ENCODE measurements at places on chromosomes 5 and 9.

DNA sequence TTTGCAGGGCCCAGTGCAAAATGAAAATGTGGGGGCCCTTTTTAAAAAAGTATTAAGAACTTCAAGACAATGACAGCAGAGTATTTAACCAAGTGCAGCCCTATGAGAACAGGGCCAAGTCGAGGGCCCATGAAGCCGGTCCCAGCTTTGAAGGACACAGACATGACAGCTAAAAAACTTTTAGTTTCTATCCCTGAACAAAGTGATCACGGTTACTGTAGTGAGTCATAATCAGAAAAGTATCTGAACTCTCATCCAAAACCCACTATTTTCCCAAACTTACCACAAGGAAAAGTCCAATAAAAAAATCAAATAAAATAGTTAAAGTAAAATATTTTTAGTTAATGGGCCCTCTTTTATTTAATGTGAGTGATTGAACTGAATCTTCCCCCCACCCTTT, 126.0 kb downstream of the MEF2C start:
- DNase-seq, result no peak

DNA sequence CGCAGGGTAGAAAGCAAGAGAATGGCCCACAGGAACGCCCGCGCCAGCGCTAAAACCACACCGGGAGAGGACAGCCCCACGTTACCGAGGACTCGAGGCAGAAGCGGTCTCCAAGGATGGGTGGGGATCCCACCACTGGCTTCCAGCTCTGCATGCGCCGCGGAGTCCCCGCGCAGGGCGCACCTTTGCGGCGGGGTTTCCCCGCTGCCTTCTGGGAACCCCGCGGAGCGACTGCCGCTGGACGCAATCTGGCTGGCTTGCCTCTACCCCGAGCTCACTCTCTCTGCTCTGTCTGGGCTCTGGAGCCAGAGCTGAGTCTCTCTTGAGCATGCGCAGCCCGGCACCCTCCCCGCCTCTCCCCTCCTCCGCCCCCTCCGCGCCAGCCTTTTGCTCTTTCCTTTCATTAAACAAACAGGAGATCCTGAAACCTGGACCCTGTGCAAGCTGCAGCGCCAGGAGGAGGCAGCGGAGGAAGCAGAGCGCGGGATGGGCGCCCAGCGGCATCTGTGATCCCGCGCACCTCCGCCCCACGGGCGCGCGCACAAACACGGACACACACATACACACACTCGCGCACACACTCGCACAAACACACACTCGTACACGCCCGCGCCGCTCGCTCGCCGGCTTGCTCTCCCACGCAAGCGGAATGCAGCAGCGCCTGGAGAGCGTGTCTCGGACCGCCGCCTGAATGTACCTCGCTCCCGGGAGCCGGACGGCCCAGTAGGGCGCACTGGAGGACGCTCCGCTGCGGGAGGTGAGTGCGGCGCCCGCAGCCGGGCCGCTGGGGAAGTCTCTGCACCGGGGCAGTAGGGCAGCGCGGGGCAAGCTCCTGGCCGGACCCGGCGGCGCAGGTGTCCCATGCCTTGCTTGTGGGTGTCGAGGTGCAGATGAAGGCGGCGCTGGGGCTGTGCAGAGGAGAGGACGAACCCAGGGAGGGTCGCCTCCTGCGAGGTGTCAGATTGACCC, at the start of gene PLPPR1:
PLPPR1 (plus strand) TSS at position 382 of the 969 bp plus-strand sequence.
- DNase-seq, result peak; percentile 77

GRCh38 chr5:151892393-151892792, 32.3 kb downstream of the GLRA1 start:
- DNase-seq, result no peak

DNA sequence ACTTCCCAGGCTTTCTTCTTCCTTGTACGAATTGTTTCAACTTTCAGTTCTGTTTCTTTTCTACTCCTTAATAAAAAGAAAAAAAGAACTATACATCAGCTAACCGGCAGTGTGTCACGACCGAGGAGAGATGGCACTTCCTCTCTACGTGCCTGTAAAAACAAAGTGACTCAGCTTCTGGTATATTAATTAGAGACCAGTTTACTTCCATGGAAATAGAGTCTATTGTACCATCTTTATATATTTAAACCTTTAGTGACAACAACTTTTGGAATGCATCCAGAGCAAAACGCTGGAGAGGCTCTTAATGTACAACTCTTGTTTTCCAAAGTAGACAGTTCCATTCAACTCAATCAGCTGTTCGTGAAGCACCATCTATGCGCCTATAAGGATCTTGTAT, 94.5 kb upstream of the LIFR start:
- DNase-seq, result no peak

GRCh38 chr5:52846182-52846842, 58.6 kb downstream of the ITGA1 start:
- DNase-seq, result no peak

DNA sequence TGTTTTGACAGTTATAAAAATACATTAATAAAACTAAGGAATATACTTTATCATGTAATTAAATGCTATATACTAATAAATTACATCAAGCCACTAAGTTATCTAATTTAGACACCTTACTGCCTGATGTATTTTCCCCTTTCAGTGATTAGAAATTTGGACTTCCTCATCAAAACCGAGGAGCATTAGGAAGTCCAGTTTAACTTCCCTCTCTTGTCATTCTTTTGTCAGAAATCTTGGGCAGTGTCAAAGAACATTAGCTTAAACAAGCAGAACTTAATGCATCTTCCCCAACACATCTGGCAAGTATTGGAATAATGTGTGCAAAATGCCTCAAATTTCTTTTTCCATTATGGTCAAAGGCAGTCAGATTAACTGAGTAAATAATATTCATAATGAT, 81.6 kb downstream of the PLPP1 start:
- no peak for DNase-seq

DNA sequence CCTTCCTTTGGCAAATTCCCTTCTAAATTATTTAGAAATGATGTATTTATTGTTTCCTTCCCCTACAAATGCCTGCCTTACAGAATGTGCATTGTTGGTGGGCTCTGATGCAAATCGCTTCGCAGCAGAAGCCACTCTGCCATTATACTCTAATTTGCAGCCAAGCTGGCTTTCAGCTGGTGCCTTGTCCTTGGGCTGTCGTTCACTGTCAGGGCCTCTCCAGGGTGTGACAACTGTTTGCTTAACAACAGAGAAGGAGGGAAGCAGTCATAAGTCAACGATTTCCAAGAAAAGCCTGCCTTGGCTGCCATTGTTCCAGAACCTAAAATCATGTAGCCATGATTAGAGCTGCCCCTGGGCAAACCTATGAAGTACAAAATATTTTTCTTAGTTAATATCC, 260.1 kb upstream of the RGMB start:
- no peak for DNase-seq

DNA sequence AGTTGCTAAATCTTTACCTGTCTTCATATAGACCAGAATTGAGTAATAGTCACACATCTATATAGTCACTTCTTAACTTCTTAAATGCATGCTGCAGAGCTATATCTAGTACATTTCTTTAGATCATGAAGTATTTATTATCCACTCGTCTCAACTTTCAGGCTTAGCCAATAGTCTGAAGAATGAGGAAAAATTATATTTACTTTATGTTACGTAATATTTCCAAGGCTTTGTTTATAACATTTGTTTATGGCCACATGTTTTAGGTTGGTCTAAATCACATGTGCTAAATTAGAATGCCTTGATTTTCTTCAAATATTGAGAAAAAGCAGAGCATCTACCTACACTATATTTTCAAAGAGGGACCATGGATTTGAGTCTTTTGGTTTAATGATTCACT, 47.2 kb upstream of the RGMB start:
- no peak for DNase-seq

DNA sequence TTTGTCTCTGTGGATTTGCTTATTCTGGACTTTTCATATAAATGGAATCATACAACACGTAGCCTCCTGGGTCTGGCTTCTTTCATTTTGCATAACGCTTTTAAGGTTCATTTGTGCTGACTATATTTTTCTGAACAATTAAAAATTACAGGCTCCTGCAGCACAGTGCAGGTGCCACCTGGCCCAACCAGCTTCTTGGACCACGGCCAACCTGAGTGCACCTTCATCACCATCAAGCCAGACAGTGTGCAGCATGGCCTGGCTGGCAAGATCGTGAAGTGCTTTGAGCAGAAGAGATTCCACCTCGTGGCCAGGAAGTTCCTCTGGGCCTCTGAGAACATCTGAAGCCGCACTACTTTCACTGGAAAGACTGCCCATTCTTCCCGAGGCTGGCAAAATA, 53.5 kb upstream of the COL15A1 start:
- no peak for DNase-seq

DNA sequence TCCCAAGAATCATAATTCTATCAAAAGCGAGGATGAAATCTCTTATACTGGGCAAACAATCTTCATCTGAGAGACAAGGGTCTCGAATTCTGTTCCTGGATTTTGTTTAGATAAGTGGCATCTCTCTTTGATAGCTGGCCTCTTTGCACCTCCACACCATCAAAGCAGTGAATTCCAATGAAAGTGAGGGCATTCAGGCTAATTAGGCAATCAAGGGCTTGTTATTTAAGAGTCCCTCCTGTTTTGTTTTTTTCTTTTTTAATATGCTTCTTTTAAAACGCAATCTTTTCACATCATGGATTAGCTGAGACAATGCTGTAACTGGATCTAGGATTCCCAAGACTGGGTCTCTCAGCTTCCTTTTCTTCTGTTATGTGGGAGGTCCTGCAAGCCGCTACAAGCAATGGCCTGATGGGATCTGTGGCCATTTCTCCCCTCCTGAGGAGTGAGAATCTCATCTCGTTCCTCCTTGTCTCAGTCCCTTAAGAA, 67.9 kb downstream of the TNC start:
- DNase-seq, result no peak

DNA sequence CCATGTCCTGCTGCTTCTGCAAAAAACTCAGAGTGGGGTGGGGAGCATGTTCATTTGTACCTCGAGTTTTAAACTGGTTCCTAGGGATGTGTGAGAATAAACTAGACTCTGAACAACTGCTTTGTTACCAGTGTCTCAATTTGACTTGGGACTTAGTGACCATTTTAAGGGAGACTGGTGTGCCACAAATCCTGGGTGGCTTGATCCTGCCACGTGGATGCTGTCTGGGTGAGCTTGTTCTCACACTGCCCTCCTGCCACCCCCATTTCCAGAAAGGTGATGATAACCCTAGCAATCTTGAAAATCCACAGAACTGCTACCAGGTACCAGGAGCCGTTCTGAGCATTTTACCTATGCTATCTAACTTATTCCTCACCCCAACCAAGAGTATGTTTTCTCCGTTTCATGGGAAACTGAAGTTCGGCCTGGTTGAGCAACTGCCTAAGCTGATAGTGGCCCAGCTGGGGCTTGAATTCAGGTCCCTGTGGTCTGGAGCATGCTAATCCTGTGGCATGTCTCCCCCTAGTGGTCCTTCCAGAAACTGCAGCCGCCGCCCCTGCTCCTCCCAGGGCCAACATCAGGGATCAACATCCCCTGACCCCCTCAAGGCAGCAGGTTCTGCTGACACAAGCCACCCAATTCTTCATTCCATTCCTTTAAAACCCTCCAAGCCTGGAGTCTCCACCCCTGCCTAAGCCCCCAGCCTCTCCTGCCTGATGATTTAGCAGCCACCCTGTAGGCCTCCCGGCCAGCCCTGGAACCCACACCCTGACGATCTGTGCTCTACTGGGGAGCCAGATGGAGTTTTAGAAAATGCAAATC, 2.8 kb downstream of the IL3 start:
- DNase-seq, result peak; percentile 76

- no peak for DNase-seq
Measured at GRCh38 chr5:16881251-16881650, 54.8 kb downstream of the MYO10 start.

- no peak for DNase-seq
Measured at GRCh38 chr9:132160802-132161742, 786 bp upstream of the NTNG2 start.

- DNase-seq, result no peak
Measured at GRCh38 chr9:86573886-86574285, 219.7 kb upstream of the TUT7 start.

- no peak for DNase-seq
Measured at GRCh38 chr5:97874491-97874890, 691.4 kb upstream of the RIOK2 start.

GRCh38 chr5:163747586-163747985, 242.2 kb downstream of the MAT2B start:
- DNase-seq, result no peak
